IPS DF 6.9 (cell line): ENCODE measurements at places on chromosomes 7 and 10.

DNA sequence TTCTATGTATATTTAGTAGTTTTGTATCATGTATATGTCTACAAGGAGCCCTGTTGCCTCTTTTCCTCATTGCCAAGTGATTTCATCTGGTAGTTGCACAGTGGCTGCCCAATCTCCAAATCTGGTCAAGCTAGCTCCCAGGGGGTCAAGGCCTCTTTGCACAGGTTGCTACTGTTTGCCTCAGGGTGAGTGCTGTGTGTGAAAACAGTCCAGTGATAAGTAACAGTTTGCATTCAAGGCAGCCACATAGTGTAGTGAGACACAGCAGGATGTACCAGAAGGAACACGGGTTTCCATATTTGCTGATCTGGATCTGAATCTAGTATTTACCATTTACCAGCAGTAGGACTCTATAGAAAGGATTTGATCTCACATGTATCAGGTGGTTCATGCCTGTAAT, 13.3 kb upstream of the EPC1 start:
- no peaks in the 10 kb centered on the region for H3K36me3 ChIP-seq
- H3K4me1 ChIP-seq: no peaks in the 10 kb centered on the region
- no peaks in the 10 kb centered on the region for H3K27me3 ChIP-seq
- H3K4me3 ChIP-seq: no peak overlapping the region
- no peak for DNase-seq
- no peak overlapping the region for H3K27ac ChIP-seq

GRCh38 chr10:11057018-11057417, 39.3 kb downstream of the CELF2 start:
- no peak overlapping the region for H3K27ac ChIP-seq
- no peak overlapping the region for H3K4me3 ChIP-seq
- no peaks in the 10 kb centered on the region for H3K27me3 ChIP-seq
- no peak for DNase-seq
- no peaks in the 10 kb centered on the region; the same call in 1 of the 2 replicates for H3K4me1 ChIP-seq
- no peaks in the 10 kb centered on the region for H3K36me3 ChIP-seq

DNA sequence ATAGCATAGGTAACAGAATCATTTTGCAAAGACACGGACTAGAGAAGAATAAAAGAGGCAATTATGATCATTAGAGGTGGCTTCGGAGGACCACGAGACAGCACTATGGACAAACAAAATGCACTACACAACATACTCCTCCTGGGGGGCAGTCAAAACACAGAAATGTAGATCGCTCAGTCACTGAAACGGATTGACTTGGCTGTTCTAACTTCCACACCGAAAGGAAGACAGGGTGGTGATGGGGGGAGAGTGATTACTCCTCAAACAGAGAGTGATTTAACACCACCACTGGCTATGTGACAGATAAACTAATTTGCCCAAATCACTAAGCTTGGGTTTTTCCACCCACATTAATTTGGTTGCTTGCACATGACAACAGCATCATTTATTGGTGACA, 14.1 kb upstream of the PPA1 start:
- no peak overlapping the region for H3K4me3 ChIP-seq
- H3K4me1 ChIP-seq: no peaks in the 10 kb centered on the region
- no peak for DNase-seq

DNA sequence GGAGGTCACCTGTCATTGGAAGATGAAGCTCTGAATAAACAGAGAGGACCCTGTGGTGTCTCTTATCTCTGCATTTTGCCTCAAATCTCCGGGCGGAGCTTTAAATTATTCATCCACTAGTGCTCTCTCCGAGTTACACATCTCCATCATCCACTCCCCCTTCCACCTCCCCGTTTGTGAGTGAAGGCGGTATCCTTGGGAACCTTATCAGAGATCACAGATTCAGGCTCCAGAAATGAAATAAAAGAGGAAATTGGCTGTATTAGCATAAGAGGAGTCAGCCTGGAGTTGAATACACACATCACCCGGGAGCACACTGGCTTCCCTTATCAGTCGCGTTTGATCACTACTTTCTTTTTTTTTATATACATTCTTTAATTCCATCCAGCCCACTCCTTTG, 1184.8 kb downstream of the GATA3 start:
- H3K4me3 ChIP-seq: no peak overlapping the region
- H3K36me3 ChIP-seq: no peaks in the 10 kb centered on the region
- no peaks in the 10 kb centered on the region for H3K4me1 ChIP-seq

DNA sequence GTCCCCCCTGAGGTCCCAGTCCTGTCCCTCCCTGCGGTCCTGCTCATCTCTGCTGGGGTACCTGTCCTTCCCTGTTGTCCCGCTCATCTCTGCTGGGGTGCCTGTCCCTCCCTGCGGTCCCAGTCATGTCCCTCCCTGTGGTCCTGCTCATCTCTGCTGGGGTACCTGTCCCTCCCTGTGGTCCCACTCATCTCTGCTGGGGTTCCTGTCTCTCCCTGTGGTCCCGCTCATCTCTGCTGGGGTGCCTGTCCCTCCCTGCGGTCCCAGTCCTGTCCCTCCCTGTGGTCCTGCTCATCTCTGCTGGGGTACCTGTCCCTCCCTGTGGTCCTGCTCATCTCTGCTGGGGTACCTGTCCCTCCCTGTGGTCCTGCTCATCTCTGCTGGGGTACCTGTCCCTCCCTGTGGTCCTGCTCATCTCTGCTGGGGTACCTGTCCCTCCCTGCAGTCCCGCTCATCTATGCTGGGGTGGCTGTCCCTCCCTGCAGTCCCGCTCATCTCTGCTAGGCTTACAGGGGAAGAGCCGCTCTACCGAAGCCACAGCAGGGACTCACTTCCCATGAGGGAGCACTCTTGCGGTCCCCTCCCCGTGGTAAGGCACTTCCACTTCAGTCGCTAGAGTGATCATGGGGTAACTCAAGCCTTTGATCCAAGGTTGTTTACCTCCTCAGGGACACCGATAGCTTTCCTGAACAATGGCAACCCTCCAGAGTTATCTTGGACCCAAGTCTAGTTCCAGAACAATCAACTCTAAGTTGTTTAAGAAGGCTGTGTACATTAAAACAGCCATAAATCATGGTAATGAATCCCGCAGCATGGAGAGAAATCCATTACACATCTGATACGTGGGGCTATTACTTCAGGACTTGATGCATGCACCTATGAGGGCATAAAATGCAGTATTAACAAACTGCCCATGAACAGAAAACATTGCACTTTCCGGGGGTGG, 46.8 kb upstream of the MNX1 start:
- no peak for DNase-seq
- H3K27ac ChIP-seq: no peak overlapping the region
- H3K27me3 ChIP-seq: no peaks in the 10 kb centered on the region
- H3K36me3 ChIP-seq: no peaks in the 10 kb centered on the region
- no peaks in the 10 kb centered on the region for H3K4me1 ChIP-seq

DNA sequence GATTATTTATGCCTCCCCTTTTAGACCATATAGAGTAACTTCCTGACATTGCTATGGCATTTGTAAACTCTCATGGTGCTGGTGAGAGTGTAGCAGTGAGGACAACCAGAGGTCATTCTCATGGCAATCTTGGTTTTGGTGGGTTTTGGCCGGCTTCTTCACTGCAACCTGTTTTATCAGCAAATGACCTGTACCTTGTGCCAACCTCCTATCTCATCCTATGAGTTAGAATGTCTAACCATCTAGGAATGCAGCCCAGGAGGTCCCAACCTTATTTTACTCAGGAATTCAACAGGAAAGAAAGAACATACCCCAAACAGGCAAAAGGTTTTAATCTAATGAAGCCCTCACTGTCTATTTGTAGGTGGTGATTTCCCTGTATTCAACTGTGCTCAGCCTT, 205.4 kb upstream of the YAE1 start:
- H3K4me1 ChIP-seq: no peaks in the 10 kb centered on the region
- H3K27me3 ChIP-seq: no peaks in the 10 kb centered on the region
- no peak overlapping the region for H3K4me3 ChIP-seq
- no peak overlapping the region for H3K27ac ChIP-seq

DNA sequence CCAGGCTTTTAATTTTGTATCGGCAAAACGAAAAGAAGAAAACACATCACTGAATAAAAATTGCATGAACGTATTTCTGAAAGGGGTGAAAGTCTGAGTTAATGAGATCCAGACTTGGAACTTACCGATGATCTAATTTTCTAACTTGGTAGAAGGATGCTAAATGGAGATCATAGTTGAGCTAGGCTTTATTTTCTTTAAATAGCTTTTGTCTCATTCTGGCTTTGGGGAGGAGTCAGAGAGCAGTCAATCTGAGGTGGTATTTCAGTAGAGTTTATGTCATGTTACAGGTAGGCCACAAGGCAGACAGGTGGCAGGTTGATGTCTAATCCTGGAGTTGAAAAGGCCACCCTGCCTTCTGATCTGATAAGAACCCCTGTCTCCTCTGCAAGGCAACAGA, 161.9 kb downstream of the KIAA1217 start:
- H3K27me3 ChIP-seq: no peaks in the 10 kb centered on the region
- no peak overlapping the region for H3K27ac ChIP-seq
- DNase-seq: no peak
- H3K4me1 ChIP-seq: peaks cover 7% of the 10 kb centered on the region

DNA sequence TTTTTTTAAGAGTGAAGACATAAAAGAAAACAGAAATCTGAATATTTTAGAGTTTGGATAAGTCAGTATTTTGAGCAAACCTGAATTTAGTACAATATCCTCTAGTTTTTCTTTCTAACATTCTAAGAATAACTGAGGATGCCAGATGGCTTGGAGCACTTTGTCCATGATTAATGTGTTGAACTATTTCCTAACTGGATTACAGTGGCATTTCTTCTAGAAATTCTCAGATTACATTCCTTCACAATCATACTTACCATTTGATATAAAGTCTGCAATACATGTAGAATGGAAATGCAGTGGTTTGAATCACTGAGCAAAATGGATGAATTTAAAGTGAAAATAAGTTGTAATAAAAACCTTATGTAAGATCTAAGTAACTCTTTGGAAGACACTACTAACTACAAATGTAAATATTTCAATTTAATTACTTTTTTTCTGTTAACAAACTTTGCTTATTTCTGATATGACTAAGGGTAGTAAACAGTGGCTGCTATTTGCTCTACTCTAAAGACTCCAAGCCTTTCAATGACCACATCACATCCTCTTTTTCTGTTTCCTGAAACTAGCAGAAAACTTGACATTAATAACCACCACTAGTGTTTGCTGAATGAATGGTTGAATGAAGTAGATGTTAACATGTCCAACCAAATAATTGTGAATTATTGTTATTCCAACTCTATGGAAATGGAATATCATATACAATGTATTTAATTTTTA, 102.8 kb downstream of the PRKG1 start:
- no peaks in the 10 kb centered on the region for H3K4me1 ChIP-seq
- H3K27ac ChIP-seq: no peak overlapping the region
- H3K36me3 ChIP-seq: no peaks in the 10 kb centered on the region
- H3K4me3 ChIP-seq: no peak overlapping the region
- no peak for DNase-seq
